ENCODE measurements at places on chromosomes 3 and 15.

GRCh38 chr3:9455596-9456131, 58.2 kb downstream of the SETD5 start:
- DNase-seq = no peak

DNA sequence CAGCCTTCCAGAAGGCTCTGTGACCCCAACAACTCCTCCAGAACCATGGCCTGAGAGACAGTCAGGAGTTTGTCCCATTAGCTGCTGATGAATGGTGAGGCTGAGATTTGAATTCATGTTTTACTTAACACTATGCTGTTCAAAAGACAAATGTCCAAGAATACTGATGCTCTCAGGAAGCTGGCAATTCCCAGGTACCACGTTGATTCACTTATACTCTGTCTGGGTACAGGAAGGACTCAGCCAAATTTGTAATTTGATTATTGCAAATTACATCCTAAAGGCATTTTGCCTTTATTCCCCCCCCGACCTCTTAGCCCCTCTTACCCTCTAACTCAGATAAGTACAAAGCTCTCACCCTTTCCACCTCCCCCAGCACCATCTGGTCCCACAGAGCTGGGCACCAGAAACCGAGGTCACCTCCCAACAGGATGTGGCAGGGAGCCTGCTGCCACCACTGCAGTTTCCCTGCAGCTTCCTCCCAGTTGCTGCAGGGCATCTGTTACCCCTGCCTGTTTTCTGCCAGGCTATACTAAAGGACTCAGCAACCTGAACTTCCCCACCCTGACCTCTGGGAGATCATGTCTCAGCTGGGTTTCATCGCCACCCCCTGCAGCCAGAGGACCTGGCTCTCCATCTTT, 33.6 kb downstream of the EAF1 start:
- peak; percentile 41 for DNase-seq

DNA sequence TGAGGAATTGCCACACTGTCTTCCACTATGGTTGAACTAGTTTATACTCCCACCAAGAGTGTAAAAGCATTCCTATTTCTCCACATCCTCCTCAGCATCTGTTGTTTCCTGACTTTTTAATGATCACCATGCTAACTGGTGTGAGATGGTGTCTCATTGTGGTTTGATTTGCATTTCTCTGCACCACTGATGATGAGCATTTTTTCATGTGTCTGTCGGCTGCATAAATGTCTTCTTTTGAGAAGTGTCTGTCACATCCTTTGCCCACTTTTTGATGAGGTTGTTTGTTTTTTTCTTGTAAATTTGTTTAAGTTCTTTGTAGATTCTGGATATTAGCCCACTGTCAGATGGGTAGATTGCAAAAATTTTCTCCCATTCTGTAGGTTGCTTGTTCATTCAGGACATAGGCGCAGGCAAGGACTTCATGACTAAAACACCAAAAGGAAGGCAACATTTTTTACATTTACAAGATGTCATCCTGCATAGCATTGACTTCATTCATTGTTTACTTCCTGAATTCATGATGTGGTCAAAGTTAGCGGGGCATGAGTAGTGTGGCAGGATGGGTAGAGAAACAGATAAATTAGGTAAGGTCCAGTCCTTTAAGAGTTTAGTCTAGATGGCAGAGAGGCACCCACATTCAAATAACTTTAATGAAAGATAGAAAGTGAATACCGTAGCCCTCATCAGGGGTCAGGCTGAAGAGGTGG, 45.1 kb upstream of the LPP start:
- no peak for DNase-seq

GRCh38 chr3:59386165-59386564, 336.3 kb upstream of the CFAP20DC start:
- no peak for DNase-seq

DNA sequence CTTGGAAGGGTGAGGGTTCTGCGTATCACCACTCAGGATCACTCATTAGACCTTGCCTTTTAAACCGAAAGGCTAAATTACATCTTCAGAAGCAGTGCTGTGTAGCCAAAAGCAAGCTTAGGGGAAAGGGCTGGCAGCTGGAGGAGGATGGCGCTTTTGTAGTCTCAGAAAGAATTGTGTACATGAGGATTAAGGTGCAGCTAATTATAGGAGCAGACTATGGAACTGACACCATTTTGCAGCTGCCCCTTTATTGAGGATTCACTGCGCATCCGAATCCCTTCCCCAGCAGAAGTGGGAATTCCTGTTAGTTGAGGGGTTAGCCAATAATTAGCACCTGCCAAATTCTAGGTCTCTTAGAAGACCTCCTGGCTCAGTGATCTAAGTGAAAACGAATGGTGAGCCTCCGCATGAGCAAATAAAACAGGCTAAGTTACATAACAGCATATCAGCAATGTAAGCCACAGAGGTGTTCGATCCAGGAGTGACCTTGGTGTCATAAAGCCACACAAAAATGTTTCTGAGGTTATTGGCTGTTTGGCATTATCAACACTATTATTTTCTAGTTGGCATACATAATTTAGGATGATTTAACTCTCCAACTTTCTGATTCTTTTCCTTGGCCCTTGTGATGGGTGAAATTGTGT, 42.6 kb upstream of the SEMA6D start:
- no peak for DNase-seq

DNA sequence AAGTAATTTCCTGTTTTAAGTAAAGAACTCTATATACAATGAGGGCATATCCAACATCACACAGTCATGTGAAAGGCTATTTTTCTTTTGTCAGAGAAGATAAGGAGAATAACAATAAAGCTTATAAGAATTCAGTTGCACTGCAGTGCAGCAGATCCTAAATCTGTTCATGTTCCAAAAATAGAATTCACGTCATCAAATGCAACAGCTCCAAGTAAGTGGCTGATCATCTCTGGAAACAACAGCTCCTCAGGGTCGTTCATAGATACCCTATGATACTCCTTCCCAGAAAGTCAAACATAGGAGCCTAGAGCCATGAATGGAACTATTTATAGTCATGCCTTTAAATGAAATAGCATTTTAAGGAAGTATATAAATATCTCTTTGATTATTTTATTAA, 100.2 kb downstream of the FMN1 start:
- DNase-seq = no peak

DNA sequence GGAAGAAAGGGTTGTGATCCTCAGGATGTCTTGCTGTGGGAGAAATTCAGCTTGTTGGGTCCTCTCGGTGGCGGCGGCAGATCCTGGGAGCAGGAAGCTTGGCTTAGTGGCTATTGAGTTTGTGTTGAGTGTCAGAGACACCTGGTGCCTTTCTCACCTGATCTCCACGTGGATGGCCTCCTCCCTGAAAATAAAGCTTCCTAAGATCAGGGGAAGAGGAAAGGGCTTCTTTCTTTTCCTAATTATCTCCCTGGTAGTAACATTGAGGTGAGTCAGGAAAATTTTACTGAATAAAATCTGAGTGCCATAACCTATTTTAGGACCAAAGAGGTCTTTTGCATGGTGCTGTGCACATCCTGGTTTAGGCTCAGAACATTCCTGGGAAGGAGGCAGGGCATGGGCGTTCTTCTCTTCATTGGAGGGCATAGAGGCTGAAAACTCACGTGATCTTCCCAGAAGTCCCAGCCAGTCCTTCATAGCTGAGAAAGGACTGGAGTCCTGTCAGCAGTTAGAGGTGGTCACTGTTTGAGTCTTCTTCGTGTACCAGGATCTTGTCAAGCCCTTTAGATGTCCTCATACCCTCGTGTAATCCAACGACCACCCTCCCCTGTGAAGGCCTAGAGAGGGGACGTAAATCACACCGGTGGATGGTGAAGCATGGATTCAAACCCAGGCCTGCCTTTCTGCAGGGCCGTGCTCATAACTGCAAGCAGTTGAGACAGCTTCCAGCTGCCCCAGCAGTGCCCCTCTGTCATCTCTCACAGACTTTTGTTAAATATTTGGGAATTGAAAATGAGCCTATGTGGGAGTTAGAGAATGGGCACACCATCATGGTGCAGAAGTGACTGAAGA, 1.1 kb downstream of the CMTM8 start:
- no peak for DNase-seq

DNA sequence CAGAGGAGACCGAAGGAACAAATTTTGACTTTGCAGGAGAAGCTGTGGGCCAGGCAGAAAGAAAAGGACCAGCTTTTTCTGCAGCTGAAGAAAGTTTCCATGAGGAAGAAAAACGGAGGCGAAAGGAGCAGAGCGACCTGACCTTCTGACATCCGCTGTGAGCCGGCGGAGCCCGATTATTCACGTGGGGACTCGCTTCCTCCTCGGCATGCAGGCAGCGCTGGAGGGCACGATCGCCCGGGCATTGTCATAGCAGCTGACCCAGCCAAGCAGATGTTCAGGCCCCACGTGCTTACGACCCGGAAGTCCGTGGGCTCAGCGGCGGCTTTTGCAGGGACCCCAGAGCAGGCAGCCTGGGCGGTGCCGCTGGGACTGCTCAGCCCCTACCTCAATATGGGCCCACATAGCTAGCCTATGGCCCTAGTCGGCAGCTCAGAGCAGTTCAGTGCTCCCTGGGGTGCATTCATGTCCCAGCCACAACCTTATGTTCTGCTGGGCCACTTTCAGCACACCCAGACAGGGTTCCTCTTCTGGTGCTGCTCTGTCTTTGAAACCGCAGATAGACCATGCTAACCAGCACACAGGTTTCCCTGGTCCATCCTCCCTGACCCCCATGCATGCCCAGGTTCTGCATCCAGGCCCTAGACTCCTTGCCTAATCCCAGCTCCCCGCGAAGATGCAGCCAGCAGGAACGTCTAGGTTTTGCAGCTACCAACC, 10.5 kb upstream of the EIF4A2 start:
- no peak for DNase-seq

DNA sequence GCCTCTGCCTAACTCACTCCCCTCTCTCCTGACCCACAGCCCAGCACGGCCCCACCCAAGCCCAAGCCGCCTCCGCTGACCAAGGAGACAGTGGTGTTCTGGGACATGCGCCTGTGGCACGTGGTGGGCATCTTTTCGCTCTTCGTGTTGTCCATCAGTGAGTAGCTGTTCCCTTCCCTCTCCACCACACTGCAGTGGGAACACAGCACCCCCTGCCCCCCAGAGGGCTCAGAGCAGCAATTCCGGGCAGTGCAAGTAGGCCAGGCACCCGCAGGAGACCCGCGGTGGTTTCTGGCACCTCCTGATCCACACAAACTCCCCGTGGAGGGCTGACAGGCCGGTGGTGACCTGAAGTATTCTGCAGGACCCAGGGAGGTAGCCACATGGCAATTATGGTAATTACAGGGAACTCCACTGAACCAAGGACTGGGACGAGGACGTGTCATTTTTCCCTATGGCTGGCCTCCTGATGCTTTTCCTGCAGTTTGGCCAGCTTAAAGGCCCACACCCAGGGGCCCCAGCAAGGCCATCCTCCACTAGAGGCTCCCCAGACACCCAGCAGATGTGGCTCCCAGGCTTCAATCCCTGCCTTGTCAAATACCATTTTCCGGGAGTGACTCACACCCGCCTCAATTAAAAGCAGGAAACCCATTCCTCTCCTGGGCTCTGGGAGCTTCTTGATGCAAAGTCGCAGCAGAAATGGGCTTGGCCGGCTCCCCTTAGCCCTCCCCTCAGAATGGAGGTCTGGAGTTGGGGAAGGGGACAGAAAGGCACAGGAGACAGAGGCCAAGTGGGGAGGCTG, 4.8 kb downstream of the TMIE start:
- DNase-seq = no peak

- DNase-seq = no peak
Measured at GRCh38 chr3:160226026-160226907, 1.0 kb downstream of the C3orf80 start.

DNA sequence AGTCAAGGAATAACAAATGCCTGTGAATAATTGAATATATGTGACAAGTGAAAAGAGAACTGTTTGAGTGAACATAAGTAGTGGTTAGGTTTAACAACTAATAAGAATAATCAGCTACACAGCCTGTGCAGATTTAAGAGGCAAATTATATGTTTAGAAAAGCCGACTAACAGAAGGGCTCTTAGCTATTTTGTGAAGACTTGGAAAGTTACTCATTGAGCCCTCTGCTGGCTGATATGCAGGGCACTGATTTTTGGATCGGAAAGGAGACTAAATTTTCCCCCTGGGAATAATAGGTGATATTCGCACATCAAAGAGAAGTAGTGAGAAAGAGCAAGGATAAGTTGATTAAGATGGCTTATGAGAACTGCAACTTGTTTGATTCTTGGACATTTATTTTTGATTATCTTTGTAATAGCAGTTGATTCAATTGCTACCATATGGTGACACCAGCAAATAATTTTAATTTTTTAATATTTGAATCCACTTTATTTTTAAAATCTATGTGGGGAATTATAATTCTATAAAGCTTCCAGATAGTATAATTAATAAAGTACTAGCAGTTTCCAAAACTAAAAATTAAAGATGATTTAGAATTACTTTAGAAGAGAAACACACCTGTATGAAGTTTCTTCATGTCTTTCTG, 156.2 kb downstream of the NLGN1 start:
- DNase-seq = peak; percentile 60

- DNase-seq = no peak
Measured at GRCh38 chr15:61702224-61703020, 357.8 kb downstream of the VPS13C start.

- no peak for DNase-seq
Measured at GRCh38 chr15:56910801-56911200, 7.6 kb upstream of the TCF12 start.

DNA sequence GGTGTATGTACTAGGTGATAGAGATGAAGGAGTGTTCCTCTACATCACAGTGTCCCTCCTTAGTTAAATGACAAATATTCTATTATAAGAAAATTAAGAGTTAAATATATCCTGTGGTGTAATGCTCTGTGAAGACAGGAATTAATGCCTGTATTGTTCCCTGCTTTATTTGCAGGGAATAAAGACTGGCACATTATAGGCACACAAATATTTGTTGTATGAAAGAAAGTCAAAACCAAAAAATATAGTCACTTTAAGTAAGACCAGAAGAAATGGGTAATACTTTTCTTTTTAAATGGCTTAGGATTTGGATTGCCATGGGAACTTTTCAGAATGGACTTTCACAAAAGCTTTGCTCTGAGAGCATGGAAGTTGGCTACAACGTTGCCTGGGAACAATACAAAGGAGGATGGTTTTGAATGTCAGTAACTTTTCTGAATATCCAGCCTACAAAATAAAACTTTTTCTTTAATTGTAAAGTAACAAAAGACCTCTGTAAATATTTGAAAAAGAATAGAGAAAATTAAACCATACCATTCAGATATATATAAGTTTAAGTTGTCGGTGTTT, 158.0 kb upstream of the P2RY1 start:
- DNase-seq = no peak

GRCh38 chr3:102038477-102039142, 189.3 kb downstream of the NFKBIZ start:
- no peak for DNase-seq

DNA sequence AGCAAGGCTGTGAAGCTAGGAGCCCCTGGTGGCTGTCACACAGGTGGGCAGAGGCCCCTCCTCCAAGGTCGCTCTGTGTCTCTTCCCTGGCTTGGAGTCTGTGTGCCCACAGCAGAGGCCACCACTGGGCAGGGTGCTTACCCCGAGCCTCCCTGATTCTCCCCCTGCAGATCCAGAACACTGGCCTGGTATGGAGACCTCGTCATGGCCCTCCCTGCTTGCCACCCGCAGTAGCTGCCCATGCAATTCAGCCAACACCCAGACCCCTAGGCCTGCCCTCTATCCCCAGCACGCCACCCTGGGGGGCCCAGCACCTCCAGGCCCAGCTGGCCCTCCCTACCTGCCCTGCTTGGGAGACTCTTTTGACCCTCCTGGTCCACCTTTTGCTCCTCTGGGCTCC, 5.5 kb upstream of the RHO start:
- DNase-seq = no peak

Data from NCI-H1694 (cell line).